ENCODE measurements at places on chromosomes 11 and 22.

DNA sequence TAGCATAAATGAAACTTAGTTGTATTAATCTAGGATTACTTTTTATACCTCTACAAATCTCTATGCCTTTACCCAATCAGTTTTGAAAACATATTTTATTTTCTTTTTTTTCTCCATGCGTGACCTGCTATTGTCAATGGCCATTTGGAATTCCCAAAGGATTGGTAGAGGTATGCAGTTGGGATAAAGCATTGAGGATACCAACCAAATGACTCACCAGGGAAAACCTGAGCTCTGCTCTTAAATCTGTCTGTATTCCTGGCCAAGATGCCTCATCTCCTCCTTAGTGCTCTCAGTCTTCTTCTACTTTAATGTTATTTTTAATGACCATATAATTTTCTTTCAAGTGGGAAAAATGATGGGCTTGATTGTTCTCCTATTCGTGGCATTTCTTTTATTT lies 61.9 kb downstream of the EHF start:
- no peak overlapping the region for H3K4me3 ChIP-seq
- no peaks in the 10 kb centered on the region for H3K4me1 ChIP-seq
- no peaks in the 10 kb centered on the region for H3K27me3 ChIP-seq
- H3K27ac ChIP-seq: no peak overlapping the region

DNA sequence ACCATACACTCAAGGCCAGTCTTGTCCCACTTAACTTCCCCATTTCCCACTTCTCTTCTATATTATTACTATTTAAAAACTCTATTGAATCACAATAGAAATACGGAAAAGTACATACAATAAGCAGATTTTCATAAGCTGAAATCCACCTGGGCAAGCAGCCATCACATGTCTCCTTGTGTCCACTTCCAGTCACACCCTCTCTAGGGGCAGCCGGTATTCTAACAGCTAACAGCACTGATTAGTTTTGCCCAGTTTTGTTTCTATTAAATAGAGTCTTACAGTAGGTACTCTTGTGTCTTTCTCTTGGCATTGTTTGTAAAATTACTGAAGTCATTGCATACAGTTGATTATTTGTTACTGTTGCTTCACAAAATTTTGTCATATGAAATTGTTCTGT lies 37.8 kb downstream of the PPP6R3 start:
- H3K27me3 ChIP-seq: no peaks in the 10 kb centered on the region
- H3K36me3 ChIP-seq: no peaks in the 10 kb centered on the region
- no peak overlapping the region for H3K4me3 ChIP-seq
- DNase-seq: no peak
- no peak overlapping the region for H3K27ac ChIP-seq

DNA sequence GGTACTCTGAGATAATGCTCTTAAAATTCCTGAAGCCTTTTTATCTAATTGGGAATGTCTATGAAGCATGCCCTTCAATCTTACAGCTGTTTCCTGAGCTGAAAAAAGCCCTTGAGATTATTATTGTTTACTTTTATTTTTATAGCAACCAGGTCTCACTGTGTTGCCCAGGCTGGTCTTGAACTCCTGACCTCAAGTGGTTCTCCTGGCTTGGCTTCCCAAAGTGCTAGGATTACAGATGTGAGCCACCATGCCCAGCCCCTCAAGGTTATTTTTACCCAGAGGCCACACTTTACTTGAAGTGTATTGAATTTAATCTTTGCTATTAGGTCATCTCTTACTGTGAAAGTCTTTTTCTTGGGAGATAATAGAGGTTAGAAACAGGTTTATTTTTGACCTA lies 7.0 kb upstream of the SWAP70 start:
- DNase-seq: no peak
- no peaks in the 10 kb centered on the region for H3K4me1 ChIP-seq
- no peak overlapping the region for H3K4me3 ChIP-seq
- no peak overlapping the region for H3K27ac ChIP-seq
- H3K27me3 ChIP-seq: no peaks in the 10 kb centered on the region

DNA sequence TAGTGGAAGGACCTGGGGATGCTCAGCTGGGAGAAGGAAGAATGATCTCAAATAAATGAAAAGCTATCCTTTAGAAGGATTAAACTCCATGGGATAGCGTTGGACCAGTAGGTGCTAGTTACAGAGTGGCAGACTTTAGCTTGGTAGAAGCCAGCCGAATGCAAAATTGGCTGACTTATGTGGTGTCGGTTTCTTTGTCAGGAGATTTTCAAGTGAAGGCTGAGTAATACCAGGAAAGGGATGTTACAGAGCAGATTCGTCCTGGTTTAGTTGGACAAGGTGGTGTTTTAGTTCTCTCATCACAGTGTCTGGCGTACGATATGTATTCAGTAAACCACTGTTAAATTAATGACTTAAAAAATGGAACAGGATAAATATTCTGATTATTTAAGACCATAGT lies 26.0 kb downstream of the FDX1 start:
- no peak overlapping the region for H3K4me3 ChIP-seq
- no peaks in the 10 kb centered on the region for H3K27me3 ChIP-seq
- H3K4me1 ChIP-seq: no peaks in the 10 kb centered on the region

DNA sequence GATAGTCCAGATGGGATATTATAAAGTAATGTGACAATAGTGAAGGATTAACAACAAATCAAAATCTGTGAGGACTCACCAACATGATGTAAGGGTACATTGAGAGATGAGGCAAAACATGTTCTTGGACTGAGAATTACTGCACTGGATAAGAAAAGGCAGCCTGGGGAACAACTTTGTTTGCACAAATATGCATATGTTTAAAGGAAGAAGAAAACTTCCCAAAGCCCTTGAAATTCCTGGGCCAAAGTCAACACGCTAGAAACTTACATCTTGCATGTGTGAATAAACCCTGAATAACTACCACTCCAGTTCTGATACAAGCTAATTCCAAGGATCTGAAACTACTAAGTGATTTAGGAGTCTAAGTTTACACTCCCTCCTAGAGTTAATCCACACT lies 1.1 kb downstream of the OR52A5 start:
- no peak overlapping the region for H3K27ac ChIP-seq
- no peaks in the 10 kb centered on the region for H3K36me3 ChIP-seq
- H3K4me3 ChIP-seq: no peak overlapping the region
- DNase-seq: no peak

GRCh38 chr11:72014761-72015320 lies 16.1 kb downstream of the IL18BP start:
- peaks cover 10% of the 10 kb centered on the region for H3K36me3 ChIP-seq
- DNase-seq: no peak
- H3K27me3 ChIP-seq: no peaks in the 10 kb centered on the region
- peaks cover 41% of the 10 kb centered on the region for H3K4me1 ChIP-seq

All from vagina (tissue), 2 donors.